ENCODE measurements at places on chromosomes 5 and 9.

GRCh38 chr5:142600092-142600491, 85.8 kb downstream of the FGF1 start:
- DNase-seq: no peak

- no peak for DNase-seq
These were observed 143.6 kb downstream of the BOD1 start for GRCh38 chr5:173472784-173473278.

DNA sequence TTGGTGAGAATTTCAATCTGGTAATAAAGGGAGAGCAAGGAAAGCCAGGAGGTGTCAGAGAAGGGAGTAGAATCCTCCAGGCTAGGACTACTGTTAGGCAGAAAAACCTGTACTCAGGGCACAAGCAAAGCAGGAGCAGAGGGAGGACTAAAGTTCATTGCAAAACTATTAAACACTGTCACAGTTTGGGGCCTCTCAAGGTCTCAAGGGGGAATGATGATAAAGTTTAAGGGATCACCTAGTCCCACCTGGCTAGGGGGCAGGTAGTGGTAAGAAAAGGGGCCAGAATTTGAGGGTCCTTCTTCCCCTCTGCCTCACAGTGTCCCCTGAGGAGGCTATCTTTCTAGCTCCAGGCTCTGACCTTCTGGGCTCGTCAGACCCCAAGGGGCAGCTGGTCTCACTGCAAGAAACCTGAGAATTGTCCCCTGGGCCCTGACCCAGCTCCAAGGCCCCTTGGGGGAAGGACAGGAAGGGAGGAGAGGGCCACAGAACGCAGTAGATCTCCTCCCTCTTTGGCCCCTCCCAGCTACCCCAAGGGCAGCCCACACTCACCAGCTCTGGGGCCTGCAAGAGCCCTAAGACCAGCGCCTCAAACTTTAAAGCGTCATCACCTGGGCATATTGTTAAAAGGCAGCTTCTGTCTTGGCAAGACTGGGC, 974 bp downstream of the CCDC69 start:
- DNase-seq: no peak

DNA sequence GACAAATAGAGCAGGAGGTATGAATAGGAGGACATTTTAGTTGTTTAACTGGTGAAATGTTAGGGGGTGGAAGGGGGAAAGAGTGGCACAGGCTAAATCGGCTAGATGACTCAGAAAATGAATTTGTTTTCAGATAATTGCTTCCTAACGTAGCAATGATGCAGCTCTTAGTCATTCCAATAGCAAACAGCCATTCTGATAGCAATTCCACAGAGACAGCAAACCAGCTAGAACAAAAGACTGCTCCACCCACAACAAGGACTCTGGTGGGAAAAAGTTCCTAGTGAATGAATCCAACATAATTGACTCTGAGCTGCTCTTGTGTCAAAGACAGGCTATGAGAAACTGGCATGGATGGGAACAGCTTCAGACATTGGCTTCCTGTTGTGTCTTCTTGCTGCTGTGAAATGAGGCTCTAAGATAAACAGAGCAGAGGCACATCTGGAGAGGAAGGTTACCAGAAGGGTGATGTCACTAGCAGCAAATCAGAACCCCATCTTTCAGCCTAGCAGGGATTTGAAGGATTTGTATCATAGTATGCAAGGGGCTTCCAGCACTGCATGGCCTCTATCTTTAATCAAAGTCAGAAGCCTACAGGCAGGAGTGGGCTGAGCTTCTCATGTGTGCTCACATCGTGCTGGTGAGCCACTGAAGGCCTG, 28.1 kb upstream of the F2RL1 start:
- no peak for DNase-seq

DNA sequence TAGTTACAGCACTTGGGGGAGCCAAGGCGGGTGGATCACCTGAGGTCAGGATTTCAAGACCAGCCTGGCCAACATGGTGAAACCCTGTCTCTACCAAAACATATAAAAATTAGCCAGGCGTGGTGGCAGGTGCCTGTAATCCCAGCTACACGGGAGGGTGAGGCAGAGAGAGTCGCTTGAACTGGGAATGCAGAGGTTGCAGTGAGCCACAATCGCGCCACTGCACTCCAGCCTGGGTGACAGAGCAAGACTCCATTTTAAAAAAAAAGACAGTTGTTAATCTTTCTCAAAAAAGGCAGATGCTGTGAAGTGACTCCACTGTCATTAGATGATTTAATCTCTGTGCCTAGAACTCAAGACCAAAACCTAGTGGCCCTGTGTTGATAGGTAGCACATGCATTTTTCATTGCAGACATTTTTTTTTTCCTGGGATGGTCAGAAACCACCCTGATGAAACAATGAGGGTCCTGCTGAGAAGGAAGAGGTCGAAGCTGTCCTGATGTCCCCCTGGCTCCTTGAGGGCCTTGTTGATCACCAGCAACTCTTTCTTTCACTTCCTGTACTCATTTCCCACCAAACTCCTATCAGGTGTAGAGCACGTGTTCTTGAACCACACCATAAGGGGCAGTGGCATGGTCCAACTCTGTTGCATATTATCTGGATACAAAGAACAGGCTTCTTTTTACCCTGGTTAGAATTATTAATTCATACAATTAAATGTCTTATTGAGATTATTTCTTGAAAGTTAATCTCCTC, 382.2 kb downstream of the ICE1 start:
- no peak for DNase-seq

DNA sequence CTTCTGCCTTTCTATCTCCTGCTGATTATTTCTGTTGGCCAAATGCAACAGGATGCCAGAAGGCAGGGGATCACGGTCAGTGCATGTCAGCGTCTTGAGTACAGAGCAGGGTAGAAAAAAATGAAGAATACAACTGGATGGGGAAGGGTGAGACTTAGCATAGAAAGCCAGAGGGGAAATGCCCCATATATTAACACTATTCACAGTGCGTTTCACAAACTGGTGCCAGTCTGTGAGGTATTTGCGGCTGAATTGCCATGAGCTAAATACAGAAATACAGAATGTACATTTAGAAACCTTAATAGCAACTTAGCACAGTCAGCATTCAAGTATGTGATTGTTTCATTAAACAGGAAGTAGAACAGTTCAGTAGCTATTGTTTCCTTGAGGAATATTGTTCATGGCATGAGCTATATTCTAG, 31.0 kb upstream of the SLC1A3 start:
- DNase-seq: no peak
